ENCODE measurements at places on chromosomes 12 and 14.

DNA sequence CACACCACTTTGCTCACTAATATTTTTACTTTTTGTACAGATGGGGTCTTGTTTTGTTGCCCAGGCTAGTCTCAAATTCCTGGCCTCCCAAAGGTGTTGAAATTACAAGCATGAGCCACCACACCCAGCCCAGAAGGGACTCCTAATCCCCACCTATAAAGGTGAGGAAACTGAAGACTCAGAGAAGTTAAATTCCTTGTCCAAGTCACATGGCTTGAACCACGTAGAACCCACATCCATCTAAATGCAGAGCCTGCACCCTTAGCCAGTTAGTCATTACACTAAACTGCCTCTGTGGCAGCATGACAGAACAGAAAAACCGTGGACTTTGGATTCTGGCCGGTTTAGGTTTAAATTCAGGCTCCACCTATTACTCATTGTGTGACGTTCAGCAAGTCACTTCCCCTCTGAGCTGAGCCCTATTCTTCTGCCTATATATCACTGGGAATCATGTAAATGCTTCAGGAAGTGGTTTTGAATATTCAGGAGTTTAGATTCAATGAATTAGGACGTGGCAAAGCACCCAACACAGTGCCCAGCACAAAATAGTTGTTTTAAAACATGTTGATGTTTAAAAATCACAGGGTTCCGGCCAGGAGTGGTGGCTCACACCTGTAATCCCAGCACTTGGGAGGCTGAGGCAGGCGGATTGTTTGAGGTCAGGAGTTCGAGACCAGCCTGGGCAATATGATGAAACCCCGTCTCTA, 3.0 kb upstream of the CORO1C start:
- DNase-seq, result no peak

- no peak for DNase-seq
These were observed 165.9 kb upstream of the TMEM260 start for GRCh38 chr14:56413721-56414120.

DNA sequence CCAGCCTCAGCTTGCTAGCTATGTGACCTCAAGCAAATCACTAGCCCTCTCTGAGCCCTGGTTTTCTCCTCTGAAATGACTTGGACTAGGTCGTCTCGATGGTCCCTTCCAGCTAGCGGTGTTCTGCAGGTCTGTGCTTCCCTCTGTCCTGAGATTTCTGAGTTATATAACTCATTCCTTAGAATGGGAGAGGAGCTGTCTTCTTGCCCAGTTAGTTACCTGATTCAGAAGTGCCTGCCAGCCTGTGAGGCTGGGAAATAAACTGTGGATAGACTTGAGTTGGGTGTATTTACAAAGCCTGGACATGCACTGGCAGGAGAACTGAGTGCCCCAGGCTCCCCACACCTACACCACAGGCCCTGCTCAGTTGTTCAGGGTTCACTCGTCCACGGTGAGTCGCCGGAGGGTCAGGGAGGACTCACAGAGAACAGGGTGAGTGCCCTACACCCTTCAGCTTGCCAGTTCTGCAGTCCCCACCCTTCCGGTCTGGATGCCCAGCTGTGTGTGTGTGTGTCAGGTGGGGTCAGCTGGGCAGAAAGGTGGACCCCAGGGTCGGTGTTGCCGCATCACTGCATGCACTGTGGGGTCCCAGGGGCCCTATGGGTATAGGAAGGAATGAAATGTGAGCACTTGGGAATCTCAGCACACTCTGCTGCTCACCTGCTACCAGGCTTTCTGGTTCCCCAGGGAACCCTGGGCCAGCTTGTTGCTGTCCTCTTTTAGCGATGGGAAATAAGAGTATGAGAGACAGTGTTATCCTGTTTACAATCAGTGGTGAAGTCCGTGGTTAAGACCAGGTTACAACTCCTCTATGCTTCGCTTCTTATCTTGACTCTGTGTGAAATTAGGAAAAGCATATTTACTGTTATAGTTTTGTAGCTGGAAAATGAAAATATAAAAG, 348.2 kb downstream of the DPF3 start:
- no peak for DNase-seq

DNA sequence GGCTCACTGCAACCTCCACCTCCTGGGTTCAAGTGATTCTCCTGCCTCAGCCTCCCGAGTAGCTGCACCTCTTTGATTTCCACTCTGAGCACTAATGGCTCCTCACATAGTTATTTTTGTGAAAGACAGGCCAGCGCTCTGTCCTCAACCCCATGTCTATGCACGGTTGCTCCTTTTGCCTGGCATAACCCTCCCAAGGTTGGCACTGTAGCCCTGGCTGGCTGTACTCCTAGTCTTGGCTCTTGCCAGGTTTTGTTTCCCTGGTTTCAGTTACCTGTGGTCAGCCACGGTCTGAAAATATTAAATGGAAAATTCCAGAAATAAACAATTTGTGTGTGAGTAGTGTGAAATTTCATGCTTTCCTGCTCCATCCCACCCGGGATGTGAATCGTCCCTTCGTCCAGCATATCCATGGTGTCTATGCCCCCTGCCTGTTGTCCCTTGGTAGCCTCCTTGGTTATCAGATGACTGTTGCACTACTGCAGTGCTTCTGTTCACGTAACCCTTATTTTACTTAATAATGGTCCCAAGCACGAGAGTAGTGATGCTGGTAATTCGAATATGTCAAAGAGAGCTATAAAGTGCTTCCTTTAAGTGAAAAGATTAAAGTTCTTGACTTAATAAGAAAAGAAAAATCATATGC, 12.3 kb upstream of the DCD start:
- no peak for DNase-seq

GRCh38 chr12:62893276-62893675, 41.7 kb downstream of the PPM1H start:
- DNase-seq, result no peak

DNA sequence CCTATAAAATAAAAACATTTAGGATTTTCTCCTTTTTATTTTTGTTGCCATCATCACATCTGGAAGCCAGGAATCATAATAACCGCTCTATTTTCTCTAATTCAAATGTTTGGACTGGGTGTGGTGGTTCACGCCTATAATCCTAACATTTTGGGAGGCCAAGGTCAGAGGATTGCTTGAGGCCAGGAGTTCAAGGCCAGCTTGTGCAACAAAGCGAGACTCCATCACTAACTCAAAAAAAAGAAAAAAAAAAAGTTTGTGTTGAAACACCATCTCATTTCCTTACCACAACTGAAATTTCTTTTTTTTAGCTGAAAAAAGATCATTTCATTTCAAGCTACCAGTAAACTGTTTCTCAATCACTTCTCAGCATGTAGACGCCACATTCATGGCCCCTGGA, 8.8 kb upstream of the BAZ1A start:
- no peak for DNase-seq

DNA sequence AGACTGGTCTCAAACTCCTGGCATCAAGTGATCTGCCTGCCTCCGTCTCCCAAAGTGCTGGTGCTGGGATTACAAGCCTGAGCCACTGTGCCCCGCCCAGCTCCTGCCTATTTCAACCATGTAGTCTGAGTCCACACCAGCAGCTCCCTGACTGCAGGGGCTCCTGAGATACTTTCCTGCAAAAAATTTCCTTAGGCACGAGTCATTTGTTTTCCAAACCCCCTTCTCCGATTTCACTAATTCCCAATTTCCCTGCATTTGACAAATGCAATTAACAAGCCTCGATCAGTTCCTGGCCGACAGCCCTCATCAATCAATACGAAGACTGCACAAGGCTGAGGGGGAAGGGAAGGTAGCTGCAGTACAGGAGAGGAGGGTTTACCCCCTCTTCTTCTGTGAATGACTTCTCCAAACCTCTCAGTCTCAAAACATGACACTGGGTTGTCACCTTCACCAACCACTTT, 10.1 kb downstream of the PSMB5 start:
- no peak for DNase-seq

GRCh38 chr12:26799741-26800140, 33.3 kb downstream of the ITPR2 start:
- DNase-seq, result no peak

DNA sequence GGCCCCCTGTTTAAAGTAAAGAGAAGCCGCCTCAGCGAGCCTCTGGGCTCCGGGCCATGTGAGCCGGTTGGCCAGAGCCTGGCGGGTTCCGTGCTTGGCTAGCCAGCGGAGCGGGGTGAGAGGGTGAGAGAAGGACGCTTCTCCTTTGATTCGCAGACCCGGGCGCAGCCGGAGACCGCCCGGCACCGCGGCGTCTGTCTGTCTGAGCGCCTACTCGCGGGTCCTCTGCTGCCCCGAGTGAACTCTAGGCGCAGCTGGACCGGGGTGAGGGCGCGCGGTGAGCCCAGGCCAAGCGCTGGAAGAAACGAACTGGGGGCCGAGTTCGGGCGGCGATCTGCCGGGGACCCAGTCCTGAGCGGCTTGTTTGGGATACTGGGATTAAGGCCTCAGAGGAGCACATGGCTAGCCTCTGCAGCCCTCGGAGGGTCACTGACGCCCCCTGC, 41.4 kb upstream of the TBX5 start:
- no peak for DNase-seq

GRCh38 chr12:121949648-121950397, 31.4 kb downstream of the CFAP251 start:
- DNase-seq, result no peak

DNA sequence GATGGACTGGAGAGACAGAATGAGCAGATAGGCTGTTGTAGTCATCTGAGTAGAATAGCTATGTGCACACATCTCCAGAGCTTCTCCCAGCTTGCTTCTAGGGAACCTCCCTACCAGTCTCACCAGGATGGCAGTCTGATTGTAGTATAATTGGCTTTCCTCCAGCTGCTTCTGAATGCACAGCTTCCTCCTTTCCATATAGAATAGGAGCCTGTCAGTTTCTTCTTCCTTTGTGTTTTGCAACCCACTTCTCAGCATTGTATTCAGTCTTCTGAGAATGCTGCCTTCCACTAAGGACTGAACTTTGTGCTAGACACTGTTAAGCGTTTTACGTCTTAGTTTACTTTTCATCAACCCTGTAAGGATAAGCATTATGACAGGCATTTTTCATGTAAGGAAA, 2.2 kb upstream of the CSAD start:
- DNase-seq, result no peak

GRCh38 chr12:62966990-62967506, 32.1 kb upstream of the PPM1H start:
- DNase-seq, result no peak

- no peak for DNase-seq
These were observed 12.5 kb downstream of the STYK1 start for GRCh38 chr12:10661338-10661737.

- no peak for DNase-seq
These were observed 5.0 kb upstream of the MIA2 start for GRCh38 chr14:39228509-39229221.

- DNase-seq, result no peak
These were observed 11.8 kb upstream of the PAPLN start for GRCh38 chr14:73225496-73225895.

GRCh38 chr12:128337431-128338170, 70.6 kb downstream of the TMEM132C start:
- no peak for DNase-seq

GRCh38 chr12:100141666-100141997, 1.0 kb downstream of the BLTP3B start:
- DNase-seq, result no peak

DNA sequence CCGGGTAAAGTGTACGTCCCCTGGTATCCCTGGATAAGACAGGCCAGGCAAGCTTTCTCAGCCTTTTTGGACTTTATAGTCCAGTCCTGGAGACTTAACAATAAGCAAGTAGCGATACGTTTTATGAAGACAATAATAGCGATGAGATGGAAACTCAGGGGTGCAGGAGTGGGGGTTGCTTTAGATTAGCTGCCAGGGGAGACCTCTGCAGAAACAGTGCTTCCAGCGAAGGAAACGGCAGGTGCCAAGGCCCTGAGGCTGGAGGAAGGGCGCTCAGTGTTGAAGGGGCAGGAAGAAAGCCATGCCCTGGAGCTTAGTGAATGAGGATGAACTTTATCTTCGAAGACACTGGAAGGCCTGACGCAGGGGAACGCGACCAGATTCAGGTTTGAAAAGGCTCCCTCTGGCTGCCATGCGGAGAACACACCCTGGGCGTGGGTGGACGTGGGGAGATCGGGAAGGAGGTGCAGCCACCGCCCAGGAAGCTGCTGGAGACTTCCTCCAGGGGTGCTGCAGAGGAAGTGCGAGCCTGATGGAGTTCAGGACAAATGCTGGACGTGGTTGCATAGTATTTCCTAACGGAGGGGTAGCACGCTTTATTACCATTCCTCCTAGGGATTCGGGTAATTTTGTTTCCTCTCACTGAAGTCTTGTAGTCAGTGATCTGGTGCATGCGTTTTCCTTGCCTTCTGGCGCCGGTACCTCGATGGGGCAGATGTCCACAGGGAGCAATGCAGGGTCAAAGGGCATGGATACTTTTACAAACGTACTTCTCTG, 26.1 kb upstream of the UBC start:
- peak; percentile 63 for DNase-seq

DNA sequence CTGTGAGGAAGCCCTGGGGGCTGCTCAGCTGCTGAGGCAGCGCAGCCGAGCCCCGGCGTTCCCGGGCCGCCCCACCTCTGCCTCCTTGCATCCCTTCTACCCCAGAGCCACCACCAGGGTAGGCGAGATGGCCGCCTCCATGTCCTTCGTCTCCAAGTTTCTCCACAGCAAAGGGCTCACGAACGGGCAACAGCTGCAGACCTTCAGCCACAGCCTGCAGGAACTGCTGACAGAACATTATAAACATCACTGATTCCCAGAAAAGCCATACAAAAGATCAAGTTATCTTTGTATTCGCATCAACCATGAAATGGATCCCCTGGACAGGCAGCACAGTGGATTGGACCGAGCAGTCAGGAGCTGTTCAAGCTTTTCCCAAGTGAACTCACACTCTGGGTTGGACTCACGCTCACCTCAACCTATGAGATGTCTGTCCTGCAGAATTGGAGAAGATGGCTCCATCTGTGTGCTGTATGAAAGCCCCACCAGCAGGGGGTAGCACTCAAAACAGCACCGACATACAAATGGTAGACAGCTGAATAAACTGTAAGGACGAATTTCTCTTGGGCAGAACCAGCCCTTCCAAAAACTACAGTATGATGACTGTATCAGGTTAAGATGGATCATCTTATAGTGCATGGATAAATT, 19.4 kb upstream of the A2M start:
- no peak for DNase-seq

DNA sequence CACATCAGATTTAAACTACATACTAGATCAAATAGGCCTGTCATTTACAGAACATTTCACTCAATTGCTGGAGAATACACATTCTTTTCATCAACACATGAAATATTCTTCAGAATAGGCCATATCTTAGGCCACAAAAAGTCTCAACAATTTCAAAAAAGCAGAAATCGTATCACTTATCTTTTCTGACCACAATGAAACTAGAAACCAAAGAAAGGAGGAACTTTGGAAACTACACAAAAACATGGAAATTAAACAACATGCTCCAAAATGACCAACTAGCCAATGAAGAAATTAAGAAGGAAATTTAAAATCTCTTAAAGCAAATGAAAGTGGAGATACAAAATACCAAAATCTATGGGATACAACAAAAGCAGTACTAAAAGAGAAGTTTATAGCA, 35.1 kb downstream of the PARP11 start:
- no peak for DNase-seq

DNA sequence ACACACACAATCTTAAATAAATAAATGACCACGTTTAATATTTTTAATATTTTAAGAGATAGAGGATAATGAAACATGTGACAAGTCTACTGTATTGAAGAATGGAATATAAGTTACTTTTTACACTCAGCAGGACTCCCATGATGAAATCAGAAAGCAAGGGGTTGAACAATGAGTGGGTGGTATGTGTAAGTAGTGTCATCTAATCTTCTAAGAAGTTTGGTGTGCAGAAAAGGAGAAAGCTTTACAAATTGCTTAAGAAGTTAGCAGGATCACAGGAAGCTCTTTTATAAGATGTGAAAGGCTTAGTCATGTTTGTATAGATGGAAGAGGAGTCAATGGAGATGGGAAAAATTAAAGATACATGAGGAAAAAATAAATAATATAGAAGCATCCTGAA, 47.8 kb downstream of the SLC15A5 start:
- no peak for DNase-seq
